ENCODE measurements at places on chromosomes 2 and 18.

- no peak for DNase-seq
Observed at GRCh38 chr2:147098940-147099339, 745.9 kb upstream of the ACVR2A start.

DNA sequence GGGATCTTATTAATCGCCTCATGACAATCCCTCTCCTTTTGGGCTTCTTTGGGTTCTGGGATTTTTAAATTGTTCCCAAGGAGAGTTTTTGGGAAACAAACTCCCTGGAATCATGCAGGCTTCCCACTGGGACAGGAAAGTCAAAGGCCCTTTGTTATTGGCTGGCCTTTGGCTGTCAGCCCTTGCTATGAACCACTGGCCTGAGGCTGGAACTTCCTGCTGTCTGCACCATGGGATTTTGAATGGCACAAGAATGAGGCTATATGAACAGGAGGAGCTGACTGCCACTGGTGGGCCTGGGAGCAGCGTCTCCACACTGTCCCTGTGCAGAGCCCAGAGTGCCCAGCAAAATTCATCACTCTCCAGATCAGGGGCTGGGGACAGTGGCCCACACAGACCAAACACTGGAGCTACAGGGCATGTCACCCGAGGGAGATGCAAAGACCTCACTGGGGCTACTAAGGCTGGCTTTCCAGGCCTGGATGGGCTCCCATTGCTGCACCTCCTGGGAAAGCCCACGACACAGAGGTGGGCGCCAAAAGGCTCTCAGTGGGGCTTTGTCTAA is 35.7 kb downstream of the STEAP3 start:
- no peak for DNase-seq

DNA sequence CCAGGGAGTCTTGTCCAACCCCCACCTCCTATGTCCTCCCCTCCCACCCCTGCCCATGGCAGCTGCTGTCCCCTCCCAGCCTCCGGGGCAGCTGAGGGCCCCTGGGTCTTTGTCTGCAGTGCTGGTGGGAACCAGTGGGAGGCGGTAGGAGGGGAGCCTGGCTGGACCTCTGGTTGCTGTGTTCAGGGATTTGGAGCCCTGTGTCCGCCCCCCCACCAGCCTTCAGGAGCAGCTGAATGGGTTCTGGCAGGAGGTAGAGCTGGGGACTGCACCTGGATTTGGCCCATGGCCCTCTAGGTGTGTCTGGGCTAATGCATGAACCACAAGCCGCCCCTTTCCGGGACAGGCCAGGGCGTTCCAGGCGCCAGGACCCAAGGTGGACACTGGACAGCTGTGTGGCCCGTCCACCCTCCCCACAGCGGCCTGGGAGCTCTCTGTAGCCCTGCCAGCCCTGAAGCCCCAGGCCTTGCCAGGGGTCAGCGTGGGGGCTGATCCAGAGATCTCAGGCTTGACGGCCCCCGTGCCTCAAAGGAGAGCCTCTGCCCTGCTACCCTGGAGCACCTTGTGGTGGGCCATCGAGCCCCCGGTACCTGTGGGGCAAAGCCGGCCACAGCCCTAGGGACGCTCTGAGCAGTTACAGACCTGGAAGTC is 25.4 kb downstream of the GPC1 start:
- DNase-seq: no peak

DNA sequence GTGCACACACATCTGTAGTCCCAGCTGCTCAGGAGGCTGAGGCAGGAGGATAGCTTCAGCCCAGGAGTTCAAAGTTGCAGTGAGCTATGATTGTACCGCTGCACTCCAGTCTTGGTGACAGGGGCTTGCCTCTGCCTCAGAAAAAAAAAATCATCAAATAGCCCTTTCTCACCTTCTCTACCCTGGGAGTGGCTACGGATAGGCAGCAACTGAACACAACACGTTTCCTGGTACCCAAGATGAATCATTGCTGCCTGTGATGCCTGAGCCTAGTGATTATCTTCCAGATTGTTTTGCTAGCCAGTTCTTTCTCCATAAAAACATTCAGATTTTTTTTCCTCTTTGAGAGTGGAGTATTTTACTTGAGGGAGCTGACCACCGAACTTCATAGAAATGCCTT is 13.5 kb downstream of the INPP4A start:
- no peak for DNase-seq

DNA sequence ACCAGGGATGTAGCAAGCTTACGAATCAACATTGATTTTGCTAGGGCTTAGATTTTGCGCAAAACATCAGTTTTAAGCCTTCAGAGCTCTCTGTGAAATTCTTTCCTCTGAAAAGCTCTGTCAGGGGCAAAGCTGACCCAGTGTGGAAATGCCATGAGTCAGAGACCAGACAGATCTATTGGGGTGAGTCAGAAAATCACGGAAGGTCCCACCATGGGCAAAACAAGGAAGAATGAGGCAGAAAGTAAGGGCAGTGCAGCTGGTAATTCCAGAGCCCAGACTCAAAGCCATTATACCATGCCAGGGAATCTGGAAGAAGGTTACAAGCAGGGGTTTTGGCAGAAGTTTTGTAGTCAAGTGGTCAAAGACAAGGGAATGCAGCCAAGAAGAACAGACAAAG is 256.6 kb upstream of the CTAGE1 start:
- DNase-seq: no peak

- no peak for DNase-seq
Observed at GRCh38 chr2:218717262-218717661, 6.6 kb downstream of the TTLL4 start.

DNA sequence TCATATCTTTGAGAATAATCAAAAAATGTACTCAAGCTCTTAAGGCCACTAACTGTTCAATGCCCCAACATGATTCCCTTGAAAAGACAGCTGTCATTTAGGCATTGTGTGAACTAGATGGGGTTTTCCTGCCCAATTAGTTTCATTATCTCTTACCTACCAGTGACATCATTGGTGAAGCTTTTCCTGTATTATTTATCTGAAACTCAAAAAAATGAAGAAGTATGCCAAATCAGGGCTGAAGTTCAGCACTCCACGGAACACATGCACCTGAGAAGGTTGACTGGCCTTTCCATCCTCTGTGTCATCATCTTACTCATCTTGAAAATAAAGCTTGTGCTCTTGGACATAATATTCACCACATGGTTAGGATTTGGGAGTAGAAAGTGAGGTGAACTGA is 126.4 kb downstream of the TXNL1 start:
- DNase-seq: no peak

- no peak for DNase-seq
Observed at GRCh38 chr18:12456441-12456840, 48.7 kb downstream of the PRELID3A start.

DNA sequence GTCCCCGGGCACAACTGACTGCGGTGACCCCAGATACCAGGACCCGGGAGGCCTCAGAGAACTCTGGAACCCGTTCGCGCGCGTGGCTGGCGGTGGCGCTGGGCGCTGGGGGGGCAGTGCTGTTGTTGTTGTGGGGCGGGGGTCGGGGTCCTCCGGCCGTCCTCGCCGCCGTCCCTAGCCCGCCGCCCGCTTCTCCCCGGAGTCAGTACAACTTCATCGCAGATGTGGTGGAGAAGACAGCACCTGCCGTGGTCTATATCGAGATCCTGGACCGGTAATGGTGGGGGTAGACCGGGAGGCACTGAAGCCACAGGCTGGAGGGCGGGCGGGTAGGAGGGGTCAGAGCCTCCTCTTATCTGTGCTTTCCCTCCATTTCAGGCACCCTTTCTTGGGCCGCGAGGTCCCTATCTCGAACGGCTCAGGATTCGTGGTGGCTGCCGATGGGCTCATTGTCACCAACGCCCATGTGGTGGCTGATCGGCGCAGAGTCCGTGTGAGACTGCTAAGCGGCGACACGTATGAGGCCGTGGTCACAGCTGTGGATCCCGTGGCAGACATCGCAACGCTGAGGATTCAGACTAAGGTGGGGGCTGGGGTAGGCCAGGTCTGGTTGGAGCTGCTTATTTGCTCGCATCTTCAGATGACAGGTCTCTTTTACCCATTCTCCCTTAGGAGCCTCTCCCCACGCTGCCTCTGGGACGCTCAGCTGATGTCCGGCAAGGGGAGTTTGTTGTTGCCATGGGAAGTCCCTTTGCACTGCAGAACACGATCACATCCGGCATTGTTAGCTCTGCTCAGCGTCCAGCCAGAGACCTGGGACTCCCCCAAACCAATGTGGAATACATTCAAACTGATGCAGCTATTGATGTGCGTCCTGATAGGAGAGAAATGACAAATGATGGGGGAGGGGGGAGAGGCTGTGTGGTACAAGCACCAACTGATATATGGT is 780 bp downstream of the HTRA2 start:
- peak; percentile 40 for DNase-seq

DNA sequence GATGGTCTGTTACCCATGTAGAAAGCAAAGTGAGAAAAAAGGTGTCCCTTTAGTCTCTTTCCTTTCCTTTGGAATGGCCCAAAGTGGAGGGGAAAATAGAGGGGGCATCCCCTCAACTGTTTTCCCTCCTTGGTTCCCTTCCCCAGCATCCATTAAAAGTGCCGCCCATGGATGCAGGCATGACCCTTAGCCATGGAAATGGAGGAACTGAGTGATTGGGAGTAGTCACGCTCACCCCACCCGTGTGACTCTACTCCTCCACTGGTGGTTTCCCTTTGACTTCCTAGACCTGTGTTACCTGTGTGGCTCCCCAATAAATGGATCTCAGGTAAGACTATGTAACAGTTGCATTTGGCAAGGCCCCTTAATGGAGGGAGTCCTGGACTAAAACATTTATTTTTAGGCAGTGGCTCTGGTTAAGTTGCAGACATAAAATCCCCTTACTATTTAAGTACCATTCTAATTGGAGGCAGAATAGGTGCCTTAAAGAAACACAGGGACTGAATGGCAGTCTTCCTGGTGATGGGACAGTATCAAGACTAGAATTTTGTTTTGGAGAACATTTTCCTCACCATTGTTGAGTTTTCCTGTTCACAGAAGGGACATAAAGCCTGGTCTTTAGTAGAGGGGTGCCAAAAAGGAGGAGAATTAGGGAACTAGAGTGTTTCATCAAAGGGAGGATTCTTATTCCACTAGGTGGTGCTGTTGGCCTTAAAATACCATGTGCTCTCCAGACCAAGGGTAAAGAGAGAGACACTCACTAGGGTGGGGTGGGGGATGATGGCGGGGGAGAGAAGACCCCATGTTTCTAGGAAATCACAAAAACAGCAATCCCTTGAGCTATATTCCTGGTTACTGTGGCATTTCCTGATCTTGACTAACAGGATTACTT is 25.7 kb upstream of the PLA2R1 start:
- peak; percentile 9 for DNase-seq

GRCh38 chr18:77617694-77618093 is 368.0 kb downstream of the GALR1 start:
- no peak for DNase-seq

GRCh38 chr2:120653046-120653445 is 82.6 kb upstream of the GLI2 start:
- no peak for DNase-seq

DNA sequence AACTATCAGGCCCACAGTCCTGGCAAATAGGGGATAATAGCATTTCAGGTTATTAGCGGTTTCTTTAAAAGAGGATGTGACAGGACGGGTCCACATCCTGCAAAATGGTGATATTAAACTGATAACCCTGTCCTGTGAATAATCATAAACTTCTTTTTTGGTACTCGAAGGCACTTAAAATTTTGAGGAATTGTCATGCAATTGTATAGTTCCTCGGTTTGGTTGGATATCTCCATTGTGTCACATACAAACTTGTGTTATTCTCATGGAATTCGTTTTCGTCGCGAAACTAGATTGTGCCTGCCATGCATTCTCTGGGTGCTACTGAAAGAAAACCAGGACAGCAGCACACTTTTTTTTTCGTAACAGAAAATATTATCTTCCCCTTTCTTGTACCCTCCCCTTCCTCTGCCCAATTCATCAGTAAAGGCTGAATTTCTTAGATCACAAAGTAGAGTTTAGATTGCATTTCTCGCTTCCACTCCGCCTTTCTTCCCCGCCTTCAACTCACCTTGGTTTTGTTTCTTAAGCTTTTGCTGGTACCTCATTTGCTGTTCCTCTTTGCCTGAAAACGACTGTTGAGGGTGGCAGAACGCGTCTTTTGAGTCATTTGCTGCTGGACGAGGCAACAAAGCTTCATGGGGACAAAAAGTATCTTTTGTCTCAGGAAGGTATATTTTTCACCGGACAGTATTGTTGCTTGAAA is 1.3 kb downstream of the CERS6 start:
- DNase-seq: no peak

DNA sequence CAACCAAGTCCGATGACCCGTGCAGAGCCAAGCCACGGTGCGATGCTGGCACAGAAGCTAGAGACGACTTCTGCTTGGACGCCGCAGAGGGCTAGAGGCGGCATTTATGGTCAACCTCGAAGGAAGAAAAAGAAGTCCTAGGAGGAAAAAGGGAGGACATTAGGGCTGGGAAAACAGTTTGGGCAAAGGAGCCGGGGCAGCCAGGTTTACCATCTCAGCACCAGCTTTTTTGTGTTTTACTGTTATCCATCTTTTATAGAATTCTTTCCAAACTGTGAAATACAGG is 643 bp upstream of the DTNB start:
- no peak for DNase-seq

DNA sequence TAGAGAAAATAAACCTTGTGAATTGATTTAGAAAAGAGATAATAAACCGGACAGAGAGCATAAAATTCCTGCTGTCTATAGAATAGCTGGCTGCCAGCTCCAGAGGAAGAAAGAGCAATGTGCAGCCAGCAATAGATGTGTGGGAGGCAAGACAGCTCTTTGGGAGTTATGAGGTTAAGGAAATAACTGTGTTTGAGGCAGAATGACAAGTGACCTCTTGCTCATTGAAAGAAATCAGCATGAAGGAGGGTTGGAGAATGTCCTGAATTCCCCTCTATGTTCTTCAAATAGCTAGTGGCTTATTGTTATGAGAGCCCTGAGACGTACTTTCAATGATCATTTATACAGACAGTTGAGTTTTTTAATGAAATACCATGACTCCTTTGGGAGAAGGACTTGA is 1009.9 kb upstream of the NXPH2 start:
- no peak for DNase-seq

- DNase-seq: no peak
Observed at GRCh38 chr2:136291871-136292270, 173.9 kb upstream of the CXCR4 start.

Measured in activated naive CD4-positive, alpha-beta T cell treated with anti-CD3 and anti-CD28 coated beads, Interleukin-2, amount 50 U/mL, for 72 hours (primary cell).